ENCODE measurements at places on chromosomes 1 and 21.

DNA sequence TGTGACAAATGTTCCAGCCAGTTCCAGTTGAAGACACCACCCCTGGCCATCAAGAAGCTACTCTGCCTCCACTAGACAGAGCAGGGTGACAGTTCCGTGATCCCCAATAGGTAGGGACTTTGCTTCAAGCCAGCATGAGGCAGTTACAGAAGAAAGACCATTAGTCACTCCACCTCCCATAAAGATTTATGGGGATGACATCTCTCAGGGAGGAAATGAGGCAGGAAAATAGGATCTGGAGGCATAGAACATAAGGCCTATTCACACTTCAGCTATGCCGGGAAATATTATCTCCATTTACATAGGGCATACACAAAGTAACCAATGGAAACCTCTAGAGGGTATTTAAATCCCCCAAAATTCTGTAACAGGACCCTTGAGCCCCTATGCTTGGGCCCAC lies 3.5 kb upstream of the GBP7 start:
- no peak for DNase-seq

DNA sequence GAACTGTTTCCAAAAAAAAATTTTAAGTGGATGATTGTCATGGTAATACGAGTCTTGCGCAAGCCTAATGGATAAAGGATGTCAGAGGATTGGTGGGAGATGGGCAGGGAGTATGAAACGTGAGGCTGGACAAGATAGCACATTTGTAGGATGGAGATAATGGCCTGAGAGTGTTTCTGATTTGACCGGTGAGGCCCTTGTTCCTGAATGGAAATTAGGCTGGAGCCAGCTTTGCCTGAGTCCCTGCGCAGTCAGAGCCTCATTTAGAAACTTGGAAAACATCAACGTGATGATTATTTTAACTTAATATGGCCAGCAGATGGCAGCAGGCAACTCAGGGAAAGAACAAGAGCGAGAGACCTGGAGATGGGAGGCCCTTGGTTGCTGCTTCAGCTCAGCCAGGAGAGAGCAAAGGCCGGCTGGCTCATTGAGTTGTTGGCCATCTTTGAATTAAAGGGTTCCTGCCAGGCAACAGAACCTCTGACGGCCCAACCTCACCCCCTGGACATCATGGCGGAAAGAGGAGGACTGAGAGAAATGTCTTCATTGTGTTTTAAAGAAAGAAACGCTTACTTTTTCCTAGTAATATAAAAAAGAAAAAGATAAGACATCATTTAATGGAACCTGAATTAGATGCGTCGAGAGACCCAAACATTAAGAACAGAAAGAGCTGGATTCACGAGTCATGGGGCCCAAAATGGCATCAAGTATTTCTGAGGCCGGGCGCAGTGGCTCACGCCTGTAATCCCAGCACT lies 80.3 kb downstream of the SELENOF start:
- peak; percentile 72 for DNase-seq

DNA sequence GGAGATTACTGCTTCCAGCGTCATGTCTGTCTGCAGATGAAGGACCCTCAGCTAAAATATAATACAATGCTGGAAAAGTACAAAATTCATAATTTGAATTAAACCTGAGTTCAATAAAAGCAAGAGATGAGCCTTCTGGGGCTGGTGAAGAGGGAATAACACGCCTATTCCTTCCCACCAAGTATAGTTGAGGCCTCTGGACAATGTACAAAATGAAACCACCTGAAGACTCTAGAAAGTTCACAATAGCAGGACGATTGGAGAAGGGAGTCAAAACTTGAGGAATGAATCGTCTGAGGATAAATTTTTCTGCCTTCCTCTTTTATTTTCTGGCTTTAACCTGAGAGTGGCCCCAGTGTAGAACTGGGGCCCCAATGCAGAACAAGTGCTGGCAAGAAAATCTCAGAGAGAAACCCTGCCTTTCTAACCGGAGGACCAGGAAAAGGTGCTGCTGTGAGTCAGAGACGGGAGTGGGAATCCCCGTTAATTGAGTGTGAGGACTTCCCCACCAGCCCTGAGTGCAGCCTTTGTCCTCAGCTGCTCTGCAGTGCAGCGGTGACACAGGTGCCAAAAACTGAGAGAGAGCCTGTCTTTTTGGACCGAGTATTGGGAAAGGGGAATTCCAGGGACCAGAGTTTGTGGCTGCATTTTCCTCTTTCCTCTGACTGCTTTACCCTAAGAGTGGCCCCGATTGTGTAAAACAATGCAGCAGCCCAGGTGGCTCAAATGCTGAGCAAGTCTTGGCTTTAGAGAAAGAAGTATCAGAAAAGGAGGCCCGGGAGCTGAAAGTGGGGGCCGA lies 264.9 kb downstream of the DYRK1A start:
- no peak for DNase-seq

DNA sequence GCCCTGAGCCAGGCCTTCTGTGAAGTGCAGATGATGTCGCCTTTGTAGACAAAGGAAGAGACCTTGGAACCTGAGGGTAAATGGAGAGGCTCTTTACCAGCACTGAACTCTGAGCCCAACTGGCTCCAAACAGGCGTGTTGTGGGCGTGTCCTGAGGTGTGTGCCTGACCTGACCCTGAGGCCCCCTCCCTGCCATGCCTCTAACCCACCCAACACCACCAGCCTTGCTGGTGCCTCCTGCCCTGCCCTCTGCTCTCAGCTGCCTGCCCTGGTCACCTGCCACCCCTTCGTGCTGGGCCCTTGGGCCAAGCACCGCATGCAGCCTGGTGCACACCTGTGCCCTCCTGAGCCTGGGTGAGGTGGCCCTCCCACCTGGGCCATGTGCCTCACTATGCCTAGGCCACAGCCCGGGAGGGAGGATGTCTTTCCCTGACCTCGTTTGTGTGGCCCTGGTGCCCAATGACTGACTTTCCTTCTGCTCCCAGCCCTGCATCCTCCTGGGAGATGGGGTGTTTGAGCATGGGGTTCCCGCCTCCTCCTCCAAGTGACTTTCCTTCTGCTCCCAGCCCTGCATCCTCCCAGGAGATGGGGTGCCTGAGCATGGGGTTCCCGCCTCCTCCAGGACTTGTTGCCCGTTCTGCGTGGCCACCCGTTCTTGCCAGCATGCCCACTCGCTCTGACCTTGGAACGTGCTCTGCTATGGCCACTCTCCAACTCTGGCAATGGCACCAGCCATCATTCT lies 157.0 kb downstream of the PCBP3 start:
- DNase-seq: no peak

GRCh38 chr1:162717548-162718184 lies 72.8 kb upstream of the HSD17B7 start:
- DNase-seq: no peak

DNA sequence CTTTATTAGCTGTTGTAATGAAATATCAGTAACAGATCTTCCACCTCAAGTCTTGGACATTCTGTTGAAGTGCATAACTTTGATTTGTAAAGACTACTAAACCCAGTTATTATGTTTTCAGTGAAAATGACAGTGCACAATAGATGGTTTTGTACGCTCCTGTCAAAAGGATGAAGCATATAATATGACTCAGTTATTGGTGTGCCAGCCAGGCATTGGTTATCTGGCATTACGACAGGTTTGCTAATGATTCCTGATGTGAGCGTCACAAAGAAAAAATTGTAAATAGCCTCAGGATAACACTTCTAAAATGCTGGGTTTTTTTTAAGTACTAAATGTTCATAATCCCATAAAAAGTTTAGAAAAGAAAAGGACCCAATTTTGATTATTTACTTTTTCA lies 147.9 kb downstream of the MAGI3 start:
- no peak for DNase-seq

DNA sequence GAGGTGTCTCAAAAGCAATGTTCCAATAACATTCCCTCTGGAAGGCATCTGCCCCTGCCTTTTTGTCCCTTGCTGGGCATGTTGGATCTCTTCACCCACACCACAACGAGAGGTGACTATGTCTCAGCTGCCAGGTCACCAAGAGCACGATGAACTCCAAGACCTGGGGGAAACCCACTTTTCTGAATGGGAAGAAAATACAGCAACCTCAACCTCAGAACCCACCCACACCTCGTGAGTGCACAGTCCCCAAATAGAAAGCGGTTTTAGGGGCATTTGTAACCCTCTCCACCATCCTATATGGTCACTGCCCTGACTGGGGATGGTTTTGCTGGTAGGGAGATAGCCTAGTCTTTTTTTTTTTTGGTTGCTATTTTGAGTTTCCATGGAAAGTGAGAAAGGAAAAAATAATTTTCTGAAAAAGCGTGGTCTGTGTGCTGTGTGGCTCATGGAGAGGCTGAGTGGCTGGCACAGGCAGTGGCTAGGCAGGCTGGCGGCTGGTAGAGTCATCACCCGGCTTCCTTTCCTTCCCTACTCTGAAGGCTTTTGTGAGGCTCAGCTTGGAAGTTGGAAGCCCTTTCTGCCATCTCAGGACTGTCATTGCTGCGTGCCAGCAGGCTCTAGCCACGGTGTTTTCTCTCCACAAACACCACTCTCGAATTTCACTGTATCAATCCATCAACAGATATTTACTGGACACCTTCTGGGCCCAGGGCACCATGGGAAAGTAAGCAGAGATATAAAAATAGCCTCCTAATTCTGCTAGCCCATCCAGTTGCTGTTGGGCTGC lies 15.8 kb downstream of the TSPAN2 start:
- no peak for DNase-seq
